ENCODE measurements at places on chromosomes 5 and 9. TPM values are rescaled to one million over a fixed set of nuclear protein-coding genes. Genes with fewer than 3 reads are reported as not detected.

DNA sequence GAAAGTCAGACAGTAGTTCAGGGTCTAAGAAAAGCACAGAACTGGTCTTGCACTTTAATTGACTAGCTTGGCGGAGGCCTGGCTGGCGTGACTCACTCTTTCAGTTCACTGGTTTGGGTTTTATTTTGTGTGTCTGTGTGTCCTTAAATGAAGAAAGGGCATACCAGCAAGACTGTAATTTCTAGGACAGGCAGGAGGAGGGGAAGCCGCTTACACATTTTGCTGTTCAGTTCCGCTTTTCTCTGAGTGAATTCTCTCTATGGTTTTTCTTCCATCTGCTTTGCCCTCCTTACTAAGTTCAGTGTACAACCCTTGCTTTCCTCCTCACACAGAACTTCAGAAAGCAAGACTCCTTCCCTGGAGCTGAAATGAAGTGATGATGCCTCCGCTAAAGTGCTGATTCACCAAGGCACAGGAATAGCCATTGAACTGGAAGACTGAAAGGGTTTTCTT lies 150.8 kb downstream of the MEF2C start:
- DNase-seq: no peak

The CLIC3 gene
- 45.0 TPM for polyA plus RNA-seq

- no peak for DNase-seq
Observed at GRCh38 chr9:93949073-93949693, 6.0 kb downstream of the BARX1 start.

GRCh38 chr9:101634741-101635409 lies 40.1 kb upstream of the PPP3R2 start:
- DNase-seq: no peak

The SMIM3 gene
- polyA plus RNA-seq: 45.5 TPM

DNA sequence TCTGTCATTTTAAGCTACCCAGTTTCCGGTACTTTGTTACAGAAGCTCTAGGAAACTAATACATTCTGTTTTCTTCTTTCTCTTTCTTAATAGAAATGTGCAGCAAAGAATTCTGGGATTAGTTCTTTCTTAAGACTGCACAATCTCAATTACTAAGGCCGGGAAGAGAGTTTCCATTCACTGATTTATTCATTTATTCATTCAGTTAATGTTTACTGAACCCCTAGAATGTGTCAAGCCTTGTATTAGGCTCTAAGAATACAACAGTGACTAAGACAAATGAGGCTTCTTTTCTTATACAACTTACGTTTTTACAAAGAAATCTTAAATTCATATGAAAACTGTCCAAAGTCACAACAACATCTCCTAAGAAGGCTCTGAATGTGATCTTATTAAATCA lies 27.5 kb upstream of the THG1L start:
- DNase-seq: no peak

- DNase-seq: no peak
Observed at GRCh38 chr9:129416821-129417539, 203.9 kb downstream of the C9orf50 start.

The SLC46A2 gene
- polyA plus RNA-seq: not detected

DNA sequence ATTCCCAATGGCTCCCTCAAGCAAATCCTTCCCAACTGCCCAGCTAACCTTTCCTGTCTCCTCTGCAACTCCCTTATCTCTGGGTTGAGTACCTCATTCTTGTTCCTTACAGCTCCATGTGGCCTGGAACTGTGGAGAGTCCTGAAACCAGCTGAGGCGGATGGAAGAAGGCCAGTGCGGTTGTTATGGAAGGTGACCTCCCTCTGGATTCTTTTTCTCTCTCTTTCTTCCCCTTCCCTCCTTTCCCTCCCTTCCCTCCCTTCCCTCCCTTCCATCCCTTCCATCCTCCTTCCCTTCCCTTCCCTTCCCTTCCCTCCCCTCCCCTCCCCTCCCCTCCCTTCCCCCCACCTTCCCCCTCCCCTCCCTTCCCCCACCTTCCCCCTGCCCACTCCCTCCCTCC lies 45.1 kb downstream of the IL31RA start:
- DNase-seq: no peak

DNA sequence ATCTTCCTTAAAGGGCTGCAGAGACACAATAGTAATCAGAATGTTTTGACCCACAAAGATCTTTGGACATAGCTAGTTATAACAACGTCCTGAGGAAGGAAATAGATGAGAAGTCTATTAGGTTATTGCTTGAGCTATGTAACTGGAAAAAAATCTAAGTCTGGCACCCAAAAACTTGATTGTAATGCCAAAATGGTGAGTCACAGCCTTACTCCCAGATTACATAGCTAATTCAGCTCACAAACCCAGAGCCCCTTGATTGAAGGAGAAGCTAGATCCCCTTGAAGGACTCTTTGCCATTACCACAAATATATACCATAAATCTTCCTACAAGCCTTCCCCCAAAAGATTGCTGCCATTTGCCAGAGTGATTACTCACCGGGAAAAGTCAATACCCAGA lies 341.8 kb upstream of the KIF2A start:
- no peak for DNase-seq

DNA sequence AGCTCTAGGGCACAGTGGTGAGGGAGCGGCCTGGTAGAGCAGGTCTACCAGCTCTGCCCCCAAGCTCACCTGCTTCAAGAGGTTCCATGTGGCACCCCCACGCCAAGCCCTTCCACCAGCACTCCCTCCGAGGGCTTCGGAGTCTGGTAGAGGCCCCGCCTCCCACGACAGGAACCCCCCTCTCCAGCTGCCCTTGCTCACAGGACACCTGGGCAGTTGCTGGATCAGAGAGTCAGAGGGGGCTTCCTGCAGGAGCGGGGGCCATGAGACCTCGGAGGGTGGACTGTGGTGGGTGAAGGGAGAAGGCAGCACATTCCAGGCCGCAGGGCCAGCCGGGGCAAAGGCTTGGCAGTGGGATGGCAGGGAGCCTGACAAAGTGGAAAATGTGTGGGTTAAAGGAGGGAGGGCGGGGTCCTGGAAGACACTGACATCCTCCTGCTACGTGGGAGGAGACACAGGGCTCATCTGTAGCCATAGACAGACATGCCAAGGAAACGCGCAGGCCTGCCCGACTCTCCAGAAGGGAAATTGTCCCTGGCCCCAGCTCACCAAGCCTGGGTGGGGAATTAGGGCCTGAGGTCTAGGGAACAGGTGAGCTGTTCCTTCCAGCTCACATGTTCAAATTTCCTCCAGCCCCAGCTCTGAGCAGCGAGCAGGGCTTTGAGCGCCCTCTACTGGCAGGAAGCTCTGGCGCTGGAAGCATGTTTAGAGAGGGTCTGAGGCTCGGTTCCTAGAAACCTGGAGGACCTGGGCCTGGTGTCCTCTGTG lies 74.2 kb downstream of the NTNG2 start:
- peak; percentile 88 for DNase-seq

- peak; percentile 47 for DNase-seq
Observed at GRCh38 chr5:159905496-159905895, 10.8 kb upstream of the ADRA1B start.

- peak; percentile 40 for DNase-seq
Observed at GRCh38 chr5:51386916-51387883, 4.0 kb downstream of the ISL1 start.

The ACTBL2 gene
- polyA plus RNA-seq: 0.17 TPM

The INSL6 gene
- 0.41 TPM for polyA plus RNA-seq

GRCh38 chr9:79233542-79233941 lies 338.2 kb upstream of the TLE4 start:
- peak; percentile 32 for DNase-seq

The PCDHGA7 gene
- not detected for polyA plus RNA-seq

DNA sequence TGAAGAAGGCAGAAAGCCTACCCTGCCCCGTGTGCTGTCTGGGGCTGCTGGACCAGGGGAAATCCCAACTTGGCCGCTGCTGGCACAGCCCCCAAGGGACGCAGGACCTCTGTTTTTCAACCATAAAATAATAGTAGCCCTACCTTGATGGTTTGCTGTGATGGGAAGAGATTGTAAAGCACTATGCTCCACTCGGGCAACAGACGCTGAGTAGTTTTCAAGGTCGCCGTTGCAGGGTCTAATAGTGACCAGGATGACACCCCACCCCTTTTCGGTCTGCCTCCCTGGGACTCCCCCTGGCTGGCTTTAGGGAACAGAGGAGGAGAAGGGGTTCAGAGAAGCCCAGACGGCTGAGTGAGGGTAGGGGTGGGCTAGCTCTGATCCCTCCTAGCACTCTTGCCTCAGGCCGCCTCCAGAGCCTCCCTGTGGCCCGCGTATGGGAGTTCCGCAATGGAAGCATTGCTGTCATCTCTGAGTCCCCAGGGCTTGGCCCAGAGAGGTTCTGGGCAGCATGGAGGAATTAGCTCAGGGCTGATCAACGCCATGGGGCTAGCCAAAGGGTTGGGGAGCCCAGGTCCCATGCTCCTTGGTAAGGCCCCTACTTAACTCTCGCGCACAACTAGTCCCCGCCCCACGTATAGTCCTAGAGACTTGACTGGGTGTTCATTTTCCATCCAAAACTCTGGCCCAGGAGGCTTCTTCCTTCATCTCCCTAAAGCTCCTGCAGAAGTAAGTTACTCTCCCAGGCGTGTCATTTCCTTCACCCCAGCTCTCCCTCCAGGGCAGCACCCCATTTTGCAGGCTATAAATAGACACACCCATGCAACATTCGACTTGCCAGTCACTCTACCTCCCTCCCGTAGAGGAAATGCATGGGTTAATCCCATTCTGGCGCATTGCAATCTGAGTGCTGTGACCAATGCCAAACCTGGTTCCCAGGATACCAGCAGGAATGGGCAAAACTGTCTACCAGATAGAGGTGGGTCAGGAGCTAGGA lies 1.1 kb upstream of the IRF1 start:
- peak; percentile 7 for DNase-seq

The ITK gene
- polyA plus RNA-seq: 0.18 TPM

GRCh38 chr9:93192721-93193387 lies 8.9 kb downstream of the WNK2 start:
- no peak for DNase-seq

GRCh38 chr5:176389135-176390123 lies 878 bp downstream of the HIGD2A start:
- DNase-seq: no peak

GRCh38 chr5:80998590-80998979 lies 38.4 kb downstream of the RASGRF2 start:
- no peak for DNase-seq

DNA sequence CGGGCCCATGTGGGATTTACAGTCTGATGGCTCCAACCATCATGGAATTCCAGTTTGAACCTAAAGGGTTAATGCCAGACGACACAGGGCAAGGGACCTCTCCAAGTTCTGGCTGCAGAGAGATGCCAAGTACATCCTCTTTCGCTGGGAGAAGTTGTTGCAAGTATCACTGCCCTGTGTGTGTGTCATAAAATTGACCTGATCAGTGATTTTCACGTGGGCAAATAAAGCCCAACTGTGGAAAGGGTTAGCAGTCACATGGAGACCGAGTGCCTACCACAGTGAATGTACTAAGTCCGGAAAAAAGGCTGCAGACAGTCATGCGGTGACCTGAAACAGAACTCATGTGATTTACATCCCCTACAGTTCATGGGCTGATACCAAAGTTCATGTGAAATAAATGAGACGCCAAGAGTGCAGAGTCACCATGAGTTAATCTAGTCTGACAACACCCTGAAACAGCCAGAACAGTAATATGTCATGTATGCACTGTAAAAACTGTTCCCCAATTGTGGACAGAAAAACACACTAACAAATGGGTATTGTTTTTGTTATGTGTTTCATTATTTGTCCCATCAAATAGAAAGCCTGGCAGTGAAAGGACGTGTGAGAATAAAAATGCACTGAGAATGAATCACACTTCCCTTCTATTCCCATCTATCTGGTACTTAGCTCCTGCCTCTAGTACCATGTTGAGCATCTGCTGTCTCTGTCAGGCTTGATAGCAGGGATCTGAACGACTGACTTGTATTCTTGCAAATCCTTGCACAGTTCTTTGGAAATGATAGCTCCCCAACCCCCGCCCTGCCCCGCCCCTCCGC lies 115.7 kb downstream of the SUSD1 start:
- DNase-seq: peak; percentile 65

The NR2F1-AS1 gene
- 9.3 TPM for polyA plus RNA-seq

The MLANA gene
- not detected for polyA plus RNA-seq

DNA sequence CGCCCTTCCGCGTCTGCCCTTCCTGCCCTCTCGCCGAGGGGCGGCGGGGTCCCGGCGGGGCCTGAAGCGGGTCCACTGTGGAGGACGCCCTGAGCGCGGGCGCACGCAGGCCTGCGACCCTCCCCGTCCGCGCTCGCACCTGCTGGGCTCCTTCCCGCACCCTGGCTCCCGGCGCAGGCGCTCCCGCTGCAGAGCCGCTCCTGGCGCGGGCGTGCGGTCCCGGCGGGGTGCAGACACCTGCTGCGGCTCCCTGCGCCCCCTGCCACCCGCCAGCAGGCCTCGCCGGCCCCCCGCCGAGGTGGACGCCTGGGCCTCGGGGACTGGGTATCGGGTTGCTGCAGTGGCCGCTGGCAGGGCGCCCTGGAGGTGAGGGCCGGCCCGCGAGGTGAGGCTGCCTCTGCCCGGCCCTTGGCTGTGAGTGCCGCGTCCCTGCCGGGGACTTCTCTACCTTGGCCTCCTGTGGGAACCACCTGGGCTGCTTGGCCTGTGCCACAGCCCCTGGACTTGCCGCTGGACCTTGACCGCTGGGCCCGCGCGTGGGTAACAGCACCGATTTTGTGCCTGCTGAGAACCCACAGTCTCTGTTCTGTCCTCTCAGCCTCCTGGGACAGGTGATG lies 627 bp downstream of the ARRDC1 start:
- DNase-seq: peak; percentile 62

- no peak for DNase-seq
Observed at GRCh38 chr5:62124266-62124665, 181.7 kb upstream of the KIF2A start.

- no peak for DNase-seq
Observed at GRCh38 chr5:135718651-135719050, 115.8 kb upstream of the SLC25A48 start.

GRCh38 chr5:84259283-84260045 lies 125.2 kb downstream of the EDIL3 start:
- DNase-seq: no peak

GRCh38 chr5:10866913-10867312 lies 105.9 kb upstream of the DAP start:
- DNase-seq: no peak

GRCh38 chr9:68781928-68782327 lies 76.9 kb downstream of the PIP5K1B start:
- no peak for DNase-seq

DNA sequence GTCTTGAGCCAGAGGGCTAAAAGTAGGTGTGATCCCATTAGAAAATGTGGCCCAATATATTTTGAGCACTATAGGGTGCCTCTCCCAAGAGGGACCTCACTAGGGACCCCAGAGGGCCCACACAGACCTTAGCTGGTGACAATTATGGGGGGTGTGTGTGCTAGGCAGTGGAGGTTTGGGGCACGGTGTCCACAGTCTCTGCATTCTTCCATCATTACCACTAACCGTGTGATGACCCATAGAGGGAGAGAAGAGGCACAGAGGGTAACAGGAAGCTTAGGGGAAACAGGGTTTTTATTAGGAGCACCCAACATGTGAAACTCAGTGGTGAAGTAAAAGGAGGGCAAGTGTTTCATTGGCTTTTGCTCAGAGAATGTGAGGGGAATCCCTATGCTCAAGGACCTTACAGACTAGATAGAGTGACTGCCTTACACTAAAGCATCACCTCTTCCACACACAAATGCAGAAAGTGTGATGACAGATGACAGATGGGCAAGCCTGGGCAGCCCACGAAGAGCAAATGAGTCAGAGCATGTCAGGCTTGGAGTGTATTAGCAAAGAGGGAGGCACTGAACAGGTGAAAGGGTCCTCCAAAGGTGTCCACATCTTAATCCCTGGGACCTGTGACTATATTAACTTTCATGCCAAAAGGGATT lies 2.5 kb upstream of the ACTL7A start:
- no peak for DNase-seq

GRCh38 chr9:127318651-127319167 lies 54.1 kb downstream of the GARNL3 start:
- peak; percentile 54 for DNase-seq

The FBN2 gene
- polyA plus RNA-seq: 41.0 TPM

- peak; percentile 90 for DNase-seq
Observed at GRCh38 chr5:172958331-172959046, 735 bp upstream of the RPL26L1 start.

Data from hepatocyte (in vitro differentiated cells).